ENCODE measurements at places on chromosomes 5 and 9. TPM values are rescaled to one million over a fixed set of nuclear protein-coding genes. Genes with fewer than 3 reads are reported as not detected.

The ENTREP1 gene
- 3.5 TPM for polyA plus RNA-seq

The SAPCD2 gene
- 0.24 TPM for polyA plus RNA-seq

The LEAP2 gene
- polyA plus RNA-seq: 0.54 TPM

The SYK gene
- not detected for polyA plus RNA-seq

The NRG2 gene
- 0.73 TPM for polyA plus RNA-seq

The GCNT1 gene
- polyA plus RNA-seq: 0.66 TPM
